ENCODE measurements at places on chromosomes 12 and 14. TPM values are rescaled to one million over a fixed set of nuclear protein-coding genes. Genes with fewer than 3 reads are reported as not detected.

The CLEC4D gene
- total RNA-seq = 0.42 TPM

The SIX1 gene
- 0.17 TPM for total RNA-seq

GRCh38 chr12:3568695-3569094, 77.7 kb downstream of the PRMT8 start:
- no peak for DNase-seq

DNA sequence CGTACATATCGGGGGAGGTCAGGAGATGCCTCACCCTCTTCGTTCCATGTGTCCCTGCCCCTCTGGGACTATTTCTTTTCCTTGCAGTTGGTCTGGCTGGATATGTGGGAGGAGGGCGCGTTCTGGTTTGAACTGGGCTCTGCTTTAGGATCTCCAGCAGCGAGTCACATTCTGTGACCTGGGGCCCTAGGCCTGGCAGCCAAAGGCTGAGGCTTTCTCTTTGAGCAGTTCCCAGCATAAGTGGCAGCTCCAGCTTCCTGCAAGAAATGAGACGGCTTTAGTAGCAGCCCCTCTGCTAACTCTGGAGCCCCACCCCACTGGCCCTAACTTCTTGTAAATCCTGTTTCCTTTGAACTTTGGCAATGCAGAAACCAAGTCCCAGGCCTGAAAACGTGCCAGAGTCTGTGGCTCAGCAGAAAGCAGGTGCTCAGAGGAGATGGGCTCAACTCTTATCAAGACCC, 274.8 kb downstream of the DPF3 start:
- no peak for DNase-seq

GRCh38 chr14:20197459-20197858, 6.8 kb downstream of the OR11G2 start:
- DNase-seq = no peak

The MIP gene
- not detected for total RNA-seq
